ENCODE measurements at places on chromosomes 16 and 17. TPM values are rescaled to one million over a fixed set of nuclear protein-coding genes. Genes with fewer than 3 reads are reported as not detected.

GRCh38 chr17:81684442-81684911 is 666 bp downstream of the HGS start:
- H3K27me3 ChIP-seq = no peaks in the 10 kb centered on the region
- peak overlapping the region; percentile 89 for H3K27ac ChIP-seq
- no peak for DNase-seq

The TBX6 gene
- 0.98 TPM for total RNA-seq

DNA sequence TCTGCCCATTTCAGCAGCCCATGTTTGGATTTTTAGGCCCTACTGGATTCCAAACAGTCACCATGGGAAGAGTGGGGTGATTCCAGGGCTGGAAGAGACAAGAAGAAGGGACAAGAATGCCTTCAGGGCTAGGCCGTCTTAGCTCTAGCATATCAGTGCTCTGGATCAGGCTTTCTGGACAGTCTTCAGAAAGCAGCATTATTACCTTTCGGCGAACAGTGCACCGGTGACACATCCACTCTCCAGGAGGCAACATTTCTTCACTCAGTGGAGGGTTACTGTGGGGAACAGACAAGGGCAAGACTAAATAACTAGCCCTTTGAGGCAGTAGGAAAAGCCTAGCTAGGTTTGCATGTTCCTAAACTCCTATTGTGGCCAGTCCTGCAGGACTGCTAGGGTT is 23.9 kb upstream of the DHRS13 start:
- no peaks in the 10 kb centered on the region for H3K36me3 ChIP-seq
- no peak overlapping the region for H3K4me3 ChIP-seq
- peaks cover 14% of the 10 kb centered on the region for H3K4me1 ChIP-seq
- no peaks in the 10 kb centered on the region for H3K27me3 ChIP-seq

The ACSM2B gene
- not detected for total RNA-seq

The RNF222 gene
- total RNA-seq = not detected

The C1QTNF1 gene
- 54.0 TPM for total RNA-seq

Data from breast epithelium (tissue), 4 donors.